ENCODE measurements at places on chromosomes 1 and 21.

DNA sequence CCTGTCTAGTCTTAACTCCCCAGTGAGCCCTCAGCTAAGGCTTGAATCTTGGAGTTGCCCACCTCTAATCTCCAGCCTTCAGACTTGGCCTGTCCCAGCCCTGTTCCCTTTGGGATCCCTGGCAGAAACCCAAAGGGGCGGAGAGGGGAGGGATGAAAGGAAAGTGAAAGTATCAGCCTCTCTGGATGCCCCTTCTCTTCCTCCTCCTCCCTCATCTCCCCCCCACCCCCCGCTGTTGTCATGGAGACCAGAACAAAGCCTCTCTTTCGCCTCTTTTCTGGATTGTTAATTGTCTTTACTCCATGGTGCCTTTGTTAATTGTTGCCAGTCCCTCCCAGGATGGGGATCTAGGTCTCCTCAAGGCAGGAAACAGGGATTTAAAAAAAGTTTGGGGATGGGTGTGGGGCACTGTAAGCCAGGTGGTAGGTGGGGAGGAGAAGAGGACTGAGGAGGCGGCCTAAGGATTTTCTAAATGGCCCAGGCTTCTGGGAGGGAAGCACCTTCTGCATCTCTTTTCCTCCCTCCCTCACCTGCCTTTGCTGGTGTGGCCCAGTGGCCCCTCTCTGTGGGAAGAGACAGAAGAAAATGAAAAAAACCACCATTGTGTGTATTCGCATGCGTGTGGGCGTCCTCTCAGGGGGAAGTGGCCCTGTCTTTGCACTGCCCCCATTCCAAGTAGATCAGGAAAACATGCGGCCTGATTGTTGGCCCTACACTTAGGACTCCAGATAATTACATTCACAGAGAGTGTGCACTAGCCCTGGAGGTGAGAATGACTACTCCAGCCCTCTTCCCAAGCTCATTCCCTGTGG, 7.5 kb upstream of the SOX13 start:
- no peak for DNase-seq

GRCh38 chr1:180586671-180587155, 27.9 kb downstream of the OVAAL start:
- no peak for DNase-seq

DNA sequence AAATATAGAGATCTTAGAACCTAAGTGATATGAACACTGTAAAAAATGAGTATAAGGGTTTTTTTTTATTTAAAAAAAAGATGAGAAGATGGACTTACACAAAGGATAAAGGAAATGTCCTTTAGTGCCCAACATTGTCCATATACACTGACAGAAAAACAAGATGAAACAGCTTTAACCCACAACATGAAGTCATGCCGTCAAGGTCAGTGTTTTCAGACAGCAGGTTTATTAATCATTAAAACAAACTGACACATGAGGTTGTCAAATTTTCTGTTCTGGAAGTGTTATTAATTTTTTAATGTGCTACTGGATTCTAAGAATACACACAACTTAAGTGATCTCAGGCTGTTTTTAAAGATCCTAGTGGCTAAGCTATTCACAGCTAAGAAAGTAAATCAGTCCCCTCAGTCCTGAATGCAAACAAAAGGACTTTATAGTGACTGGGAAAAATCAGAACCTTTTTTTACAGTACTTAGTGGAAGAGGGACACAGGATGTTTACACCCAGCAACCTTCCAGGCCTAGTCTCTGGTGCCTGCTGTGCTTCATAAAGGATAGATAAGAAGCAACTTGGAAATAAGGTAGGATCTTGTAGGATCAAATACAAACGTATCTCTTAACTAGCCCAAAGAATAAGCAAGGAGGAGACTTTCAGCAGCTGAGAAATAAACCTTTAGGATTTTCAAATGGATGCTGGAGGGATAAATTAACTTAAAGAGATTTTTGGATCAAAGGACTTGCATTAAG, 21.9 kb upstream of the PKN2 start:
- no peak for DNase-seq

- DNase-seq, result no peak
Observed at GRCh38 chr1:150961756-150962155, 12.9 kb downstream of the CERS2 start.

DNA sequence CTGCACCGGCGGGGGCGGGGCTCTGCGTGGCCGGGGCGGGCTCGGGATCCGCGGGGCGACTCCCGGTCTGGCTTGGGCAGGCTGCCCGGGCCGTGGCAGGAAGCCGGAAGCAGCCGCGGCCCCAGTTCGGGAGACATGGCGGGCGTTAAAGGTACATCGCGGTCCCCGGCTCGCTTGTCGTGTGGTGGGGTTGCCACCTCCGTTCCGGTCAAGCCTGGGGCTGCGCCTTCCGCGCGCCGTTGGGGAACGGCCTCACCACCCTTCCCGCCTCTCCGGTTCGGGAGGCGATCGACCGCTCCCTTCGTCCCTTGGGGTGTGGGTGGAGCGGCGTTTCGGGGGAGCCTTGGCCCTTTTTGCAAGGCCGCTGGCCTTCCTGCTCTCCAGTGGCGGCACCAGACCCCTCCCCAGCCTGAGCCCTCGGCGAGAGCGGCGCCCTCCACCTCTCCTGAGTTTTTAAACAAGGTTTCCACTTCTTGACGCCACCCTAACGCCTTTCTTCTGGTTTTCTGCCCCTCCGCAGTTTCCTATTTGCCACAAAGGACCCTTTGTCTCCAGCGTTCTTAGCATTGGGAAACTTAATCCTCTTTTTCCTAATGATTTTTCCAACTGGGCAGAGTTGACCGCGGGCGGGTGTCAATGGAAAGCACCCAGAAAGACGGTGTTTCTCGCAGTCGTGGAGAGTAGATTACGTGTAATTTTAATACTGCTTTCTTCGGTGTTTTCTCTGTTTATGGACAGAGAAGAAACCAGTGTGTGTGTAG, at the start of the genes LEPR and LEPROT:
Gene LEPR, plus strand, starts transcription at position 79 of the 761 bp plus-strand sequence. CDS start 144,898 bp downstream, outside the sequence.
Gene LEPROT, plus strand, starts transcription at position 79 of the 761 bp plus-strand sequence. Its CDS starts 57 bp downstream, at position 136.
- no peak for DNase-seq

GRCh38 chr1:226618380-226618779, 69.8 kb downstream of the STUM start:
- no peak for DNase-seq

DNA sequence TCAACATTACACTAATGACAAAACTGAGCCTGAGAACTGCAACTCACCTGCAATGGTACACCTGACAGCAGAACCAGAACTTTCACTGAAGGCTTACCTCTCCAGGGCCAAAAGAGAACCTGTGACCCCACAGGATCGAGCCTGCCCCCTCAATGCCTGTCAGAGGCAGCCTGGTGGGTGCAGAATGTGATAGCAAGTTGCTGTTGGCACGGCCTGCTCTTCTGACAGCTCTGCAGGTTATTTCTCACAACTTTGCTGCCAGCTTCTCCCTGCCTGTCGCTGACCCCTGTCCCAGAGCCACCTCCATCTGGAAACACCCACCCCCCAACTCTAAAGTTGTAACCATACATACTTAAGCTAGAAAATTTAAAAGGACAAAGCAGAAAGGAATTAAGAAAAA, 35.2 kb downstream of the HIVEP3 start:
- no peak for DNase-seq

DNA sequence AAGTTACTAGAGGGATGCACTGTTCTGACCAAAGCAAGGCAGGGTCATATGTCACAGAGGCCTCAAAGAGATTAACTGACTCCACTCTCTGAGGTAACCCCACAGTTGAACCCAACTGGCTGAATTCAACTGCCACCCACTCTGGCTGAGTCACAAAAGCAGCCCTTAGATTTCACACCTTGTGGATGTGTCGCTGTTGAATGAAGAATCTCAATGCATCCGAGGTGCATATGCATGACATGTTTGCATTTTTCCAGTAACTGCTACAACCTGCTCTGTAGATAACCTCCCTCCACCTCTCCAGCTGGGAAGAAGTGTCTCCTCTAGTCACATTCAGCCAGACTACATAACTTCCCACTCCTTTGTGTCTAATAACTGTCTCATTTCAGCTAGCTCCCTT, 27.9 kb upstream of the KIF21B start:
- DNase-seq, result no peak

GRCh38 chr1:18575620-18576019, 55.0 kb upstream of the PAX7 start:
- DNase-seq, result no peak

- DNase-seq, result no peak
Observed at GRCh38 chr1:87743256-87743655, 414.6 kb downstream of the LMO4 start.

GRCh38 chr1:7513081-7513480, 258.0 kb upstream of the VAMP3 start:
- DNase-seq, result no peak

DNA sequence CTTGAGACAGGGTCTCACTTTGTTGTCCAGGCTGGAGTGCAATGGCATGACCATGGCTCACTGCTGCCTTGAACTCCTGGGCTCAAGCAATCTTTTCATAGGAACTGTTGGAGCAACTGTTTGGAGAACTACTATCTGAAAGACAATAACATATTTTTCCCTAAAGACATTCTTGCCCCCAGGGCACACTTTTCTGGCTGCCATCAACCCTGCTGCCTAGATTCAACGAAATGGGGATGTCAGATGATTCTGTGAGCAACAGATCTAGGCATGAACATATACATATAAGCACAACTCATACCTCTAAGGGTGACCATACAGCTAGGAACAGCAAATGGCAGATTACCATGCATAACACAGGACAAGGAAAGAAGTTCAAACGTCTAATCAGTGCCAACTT, 27.4 kb downstream of the JAK1 start:
- no peak for DNase-seq

DNA sequence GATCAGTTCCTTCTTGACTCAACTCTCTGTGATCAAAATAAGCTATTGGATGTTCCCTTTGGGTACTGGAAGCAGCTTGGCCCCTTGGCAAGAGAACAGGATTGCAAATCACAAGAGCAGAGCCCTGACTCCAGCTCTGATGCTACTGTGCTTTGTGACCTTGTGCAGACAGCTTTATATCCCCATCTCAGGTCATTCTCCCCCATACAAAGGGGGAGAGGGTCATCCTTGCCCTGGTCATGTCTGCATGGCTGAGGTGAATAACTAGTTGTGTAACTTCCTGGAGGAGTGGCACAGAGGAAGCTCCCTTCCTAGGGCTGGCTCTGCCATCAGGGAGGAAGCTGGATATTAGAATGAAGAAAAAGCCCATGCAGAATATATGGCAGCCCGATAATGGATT, 142.9 kb downstream of the DHRS3 start:
- no peak for DNase-seq

DNA sequence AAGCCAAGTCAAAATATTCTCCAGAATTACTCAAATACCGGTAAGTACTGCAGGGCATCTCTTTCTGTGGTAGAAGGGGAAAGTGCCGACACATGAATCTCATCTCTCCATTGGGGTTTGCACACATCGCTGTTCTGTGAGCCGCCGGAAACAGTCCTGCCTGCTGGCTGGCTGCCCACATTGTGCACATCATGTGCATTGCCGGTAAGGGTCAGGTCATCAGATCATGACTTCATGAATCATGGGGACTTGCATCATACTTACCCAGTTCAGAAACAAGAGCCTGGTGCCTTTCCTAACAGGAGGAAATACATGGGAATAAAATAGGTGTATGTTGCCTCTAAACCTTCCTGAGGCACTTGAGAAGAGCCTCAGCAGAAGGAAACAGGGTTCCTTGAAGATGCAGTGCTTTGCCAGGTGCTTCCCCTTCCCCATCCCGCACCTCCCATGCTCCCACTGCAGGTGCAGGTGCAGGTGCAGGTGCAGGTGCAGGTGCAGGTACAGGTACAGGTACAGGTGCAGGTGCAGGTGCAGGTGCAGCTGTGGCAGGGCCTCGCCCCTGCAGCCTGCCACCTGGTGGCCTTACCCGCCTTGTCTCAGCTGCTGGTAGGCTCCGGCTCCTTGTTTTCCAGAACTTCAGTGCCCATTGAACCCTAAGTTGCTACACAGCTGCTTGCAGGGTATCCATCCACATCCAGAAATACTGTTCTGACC, 26.5 kb downstream of the GPR137B start:
- DNase-seq, result no peak

GRCh38 chr1:233453433-233454200, 126.1 kb downstream of the MAP3K21 start:
- no peak for DNase-seq

DNA sequence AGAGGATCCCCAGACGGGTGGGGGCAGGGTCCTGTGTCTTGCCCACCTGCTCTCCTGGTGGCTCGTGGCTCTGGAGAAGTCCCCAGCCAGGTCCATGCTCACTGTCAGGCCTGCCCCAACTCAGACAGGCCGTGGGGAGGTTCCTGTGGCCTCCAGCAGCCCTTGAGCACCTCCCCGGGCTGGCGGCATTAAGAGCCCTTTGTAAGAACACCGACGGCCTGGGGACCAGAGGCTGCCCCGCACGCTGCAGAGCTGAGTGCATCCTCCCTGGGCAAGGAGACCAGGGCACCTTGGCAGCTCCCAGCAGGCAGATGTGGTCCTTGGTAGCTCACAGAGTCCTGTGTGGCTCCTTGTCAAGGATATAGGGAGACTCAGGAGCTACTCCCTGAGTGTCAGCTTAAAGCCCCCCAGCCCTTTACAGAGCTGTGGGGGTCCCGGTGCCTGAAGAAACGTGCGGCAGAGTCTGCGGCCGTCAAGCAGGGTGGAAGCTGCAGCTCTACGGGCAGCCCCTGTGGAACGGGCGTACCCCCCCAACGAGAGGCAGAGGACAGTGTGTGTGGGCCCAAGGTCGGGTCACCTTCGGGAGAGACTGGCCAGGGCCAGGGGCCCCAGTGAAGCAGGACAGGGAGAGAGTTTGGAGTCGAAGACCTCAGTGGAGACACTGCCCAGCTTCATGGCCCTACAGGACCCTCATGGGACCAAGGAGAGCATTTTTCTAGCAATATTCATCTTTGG, 118.6 kb downstream of the PRDM16 start:
- no peak for DNase-seq

DNA sequence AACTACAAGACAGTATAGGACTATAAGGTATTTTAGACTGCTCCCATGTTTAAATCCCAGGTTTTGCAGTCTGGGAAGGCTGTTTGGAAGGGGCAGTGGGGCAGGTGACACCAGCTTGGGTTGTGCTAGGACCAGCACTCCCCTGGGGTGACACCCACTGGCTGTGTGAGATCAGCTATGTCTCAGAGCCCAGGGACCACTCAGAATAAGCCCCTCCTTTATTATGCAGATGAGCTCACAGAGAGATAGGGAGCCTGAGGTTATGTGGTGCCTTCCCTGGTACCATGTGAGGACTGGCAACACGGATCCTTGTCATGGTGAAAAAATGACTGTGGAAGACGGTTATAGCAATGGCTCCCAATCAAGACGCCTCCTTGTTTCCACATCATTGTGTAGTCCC, 71.0 kb downstream of the NENF start:
- DNase-seq, result no peak

DNA sequence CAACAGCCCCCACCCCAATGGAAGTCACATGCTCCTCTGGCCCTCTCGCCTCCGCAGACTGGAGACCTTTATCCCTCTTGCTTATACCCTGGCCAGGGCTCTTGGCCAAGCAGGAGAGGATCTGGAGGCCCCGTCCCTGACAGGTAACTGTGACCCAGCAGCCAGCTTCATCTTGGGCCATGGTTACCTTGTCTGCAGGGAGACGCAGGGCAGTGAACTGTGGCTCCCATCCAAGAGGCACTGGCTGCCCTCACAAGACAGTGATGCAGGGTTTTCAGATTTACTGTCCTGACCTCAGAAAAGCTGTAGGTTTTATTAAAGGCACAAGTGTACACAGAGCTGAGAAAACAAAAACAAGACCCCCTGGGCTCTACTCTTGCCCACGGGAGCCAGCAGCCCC, 96.7 kb upstream of the KLHDC7A start:
- no peak for DNase-seq

GRCh38 chr1:189438808-189439207, 1038.9 kb downstream of the BRINP3 start:
- no peak for DNase-seq

GRCh38 chr21:35738347-35738961, 321.9 kb downstream of the SETD4 start:
- DNase-seq, result no peak

GRCh38 chr21:34790341-34790740, 121.5 kb downstream of the CLIC6 start:
- no peak for DNase-seq
